ENCODE measurements at places on chromosomes 4 and X.
A peak's percentile ranks its signal among the peaks of the same experiment; 100 is the strongest.

- DNase-seq: no peak
Observed at GRCh38 chrX:70436343-70436742, 8.3 kb upstream of the DLG3 start.

DNA sequence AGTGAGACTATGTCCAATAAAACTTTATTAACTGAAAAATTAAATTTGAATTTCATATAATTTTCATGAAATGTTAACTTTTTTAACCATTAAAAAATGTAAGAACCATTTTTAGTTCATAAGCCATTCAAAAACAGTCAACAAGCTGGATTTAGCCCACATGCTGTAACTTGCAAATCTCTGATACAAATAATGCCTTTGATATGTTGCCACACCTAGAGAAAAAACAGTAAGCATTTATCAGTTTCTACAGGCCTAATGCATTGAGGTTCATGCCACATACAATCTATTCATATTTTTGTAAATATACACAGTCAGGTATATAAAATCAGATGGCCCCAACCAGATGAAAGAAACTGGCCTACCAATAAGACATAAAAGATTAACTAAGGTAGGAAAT, 52.8 kb downstream of the LCORL start:
- no peak for DNase-seq

DNA sequence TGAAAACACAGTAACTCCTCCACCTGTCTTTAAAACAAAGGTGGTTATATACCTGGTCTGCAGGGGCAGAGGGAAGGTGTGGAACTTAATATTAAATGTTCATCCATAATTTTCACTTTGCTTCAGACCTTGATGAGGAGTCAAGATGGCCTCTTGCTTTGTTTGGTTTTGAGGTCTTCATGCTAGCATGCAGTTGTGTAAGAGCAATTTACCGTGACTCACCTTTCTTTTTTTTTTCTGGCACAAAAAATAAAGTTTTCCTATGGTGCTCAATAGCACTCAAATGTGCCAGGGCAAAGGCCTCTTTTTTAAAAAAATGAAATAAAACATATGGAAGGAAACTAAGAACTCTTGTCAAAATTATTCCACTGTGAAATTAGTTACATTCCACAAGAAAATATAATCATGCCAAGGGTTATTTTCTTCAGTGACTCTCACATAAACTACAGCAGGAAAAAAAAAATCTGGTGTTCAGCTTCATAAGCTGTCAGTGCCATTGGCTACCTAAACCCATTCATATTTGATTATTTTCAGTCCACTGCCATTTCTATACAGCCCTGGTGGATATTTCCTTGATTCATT, 128.2 kb downstream of the SLC7A11 start:
- no peak for DNase-seq

DNA sequence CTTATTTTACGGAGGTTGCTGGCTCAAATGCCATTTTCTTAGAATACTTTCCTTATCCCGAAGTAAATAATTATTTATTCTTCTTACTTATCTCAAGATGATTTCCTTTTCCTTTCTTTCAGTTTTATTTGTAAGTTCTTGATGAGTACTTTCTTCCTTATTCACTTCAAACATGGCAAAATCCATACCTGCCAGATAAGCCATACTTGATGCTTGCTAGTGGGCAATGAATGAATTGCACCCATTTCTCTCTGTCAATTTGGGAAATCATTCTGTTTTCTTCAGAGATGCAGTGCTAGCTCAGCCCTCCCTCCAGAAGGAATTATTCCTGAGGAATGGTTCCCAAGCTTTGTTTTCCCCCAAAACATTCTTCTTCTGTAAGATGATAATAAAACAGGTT, 598.3 kb downstream of the SPRY1 start:
- DNase-seq: no peak

DNA sequence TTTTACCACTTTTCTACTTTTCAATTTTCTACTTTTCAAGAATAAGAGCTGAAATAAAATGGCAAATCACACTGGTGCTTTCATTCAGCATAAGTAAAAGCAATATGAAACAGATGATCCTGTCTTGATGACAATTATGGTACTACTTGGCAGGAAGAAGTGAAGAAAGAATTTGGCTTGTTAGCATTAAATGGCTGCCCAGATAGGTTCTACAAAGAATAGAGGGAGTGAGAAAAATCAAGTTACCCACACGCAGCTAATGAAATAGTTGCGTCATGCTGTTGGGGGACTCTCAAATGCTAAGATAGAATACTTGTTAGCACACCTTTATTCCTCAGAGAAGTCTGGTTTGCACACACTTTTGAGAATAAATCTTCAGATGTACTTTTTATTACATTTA, 12.5 kb upstream of the LCORL start:
- DNase-seq: no peak

DNA sequence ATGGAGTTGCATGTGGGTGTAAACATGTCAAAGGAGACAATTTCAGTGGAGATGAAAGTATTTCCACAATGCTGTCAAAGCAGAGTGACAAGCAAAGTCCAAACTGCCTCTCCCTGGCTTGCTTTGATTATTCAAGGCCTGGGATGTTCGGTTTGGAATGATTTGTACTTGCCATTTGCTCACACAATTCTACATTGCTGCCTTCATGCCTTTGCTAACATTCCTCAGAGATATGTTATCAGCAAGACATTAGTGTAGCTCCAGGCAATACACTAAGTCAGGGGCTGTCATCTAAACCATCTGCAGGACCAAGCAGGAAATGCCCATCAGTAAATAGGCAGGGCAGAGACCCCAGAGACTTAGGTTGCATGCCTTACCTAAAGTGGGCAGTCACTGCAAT, 79.6 kb upstream of the C1QTNF7 start:
- DNase-seq: no peak

DNA sequence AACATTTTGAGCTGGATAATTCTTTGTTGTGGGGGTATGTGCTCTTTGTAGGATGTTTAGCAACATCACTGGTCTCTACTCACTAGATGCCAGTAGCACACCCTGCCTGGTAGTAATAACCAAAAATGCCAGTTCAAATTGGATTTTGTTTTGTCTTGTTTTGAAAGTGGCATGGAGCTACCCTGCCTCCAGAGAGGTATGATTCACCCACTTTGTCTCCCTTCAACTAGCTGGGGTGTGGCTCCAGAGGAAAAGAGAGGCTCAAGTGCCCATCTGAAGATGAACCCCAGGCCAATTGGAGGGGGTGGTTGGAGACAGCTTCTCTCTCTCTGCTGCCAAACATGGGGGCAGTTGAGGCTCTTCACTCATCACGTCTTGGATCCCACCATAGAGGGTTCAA, 34.5 kb downstream of the NIPAL1 start:
- DNase-seq: no peak

DNA sequence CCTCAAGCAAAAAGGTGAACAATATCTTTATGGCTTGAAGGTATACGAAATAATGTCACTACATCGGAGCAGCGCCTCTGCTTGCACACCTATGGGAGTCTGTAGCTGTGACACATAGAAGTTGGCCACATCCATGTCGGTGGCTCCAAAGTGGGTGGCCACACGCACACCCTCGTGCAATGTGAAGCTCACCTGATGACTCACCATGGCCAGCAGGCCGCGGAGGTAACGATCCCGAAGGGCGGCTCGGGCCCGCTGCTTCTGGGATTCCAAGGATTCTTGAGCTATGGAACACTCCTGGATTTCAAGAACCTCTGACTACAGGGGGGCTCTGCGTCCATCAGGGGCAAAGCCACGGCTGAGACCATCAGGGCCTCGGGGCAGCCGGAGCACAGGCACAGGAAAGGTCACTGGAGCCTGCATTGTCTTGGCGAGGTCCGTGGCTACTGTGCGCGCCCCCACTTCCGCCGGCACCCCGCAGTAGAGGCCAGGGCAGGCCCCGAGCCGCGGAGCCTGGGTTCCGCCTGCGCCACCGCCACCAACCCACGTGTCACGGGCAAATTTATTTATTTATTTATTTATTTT, 25.2 kb downstream of the NYX start:
- DNase-seq: no peak

DNA sequence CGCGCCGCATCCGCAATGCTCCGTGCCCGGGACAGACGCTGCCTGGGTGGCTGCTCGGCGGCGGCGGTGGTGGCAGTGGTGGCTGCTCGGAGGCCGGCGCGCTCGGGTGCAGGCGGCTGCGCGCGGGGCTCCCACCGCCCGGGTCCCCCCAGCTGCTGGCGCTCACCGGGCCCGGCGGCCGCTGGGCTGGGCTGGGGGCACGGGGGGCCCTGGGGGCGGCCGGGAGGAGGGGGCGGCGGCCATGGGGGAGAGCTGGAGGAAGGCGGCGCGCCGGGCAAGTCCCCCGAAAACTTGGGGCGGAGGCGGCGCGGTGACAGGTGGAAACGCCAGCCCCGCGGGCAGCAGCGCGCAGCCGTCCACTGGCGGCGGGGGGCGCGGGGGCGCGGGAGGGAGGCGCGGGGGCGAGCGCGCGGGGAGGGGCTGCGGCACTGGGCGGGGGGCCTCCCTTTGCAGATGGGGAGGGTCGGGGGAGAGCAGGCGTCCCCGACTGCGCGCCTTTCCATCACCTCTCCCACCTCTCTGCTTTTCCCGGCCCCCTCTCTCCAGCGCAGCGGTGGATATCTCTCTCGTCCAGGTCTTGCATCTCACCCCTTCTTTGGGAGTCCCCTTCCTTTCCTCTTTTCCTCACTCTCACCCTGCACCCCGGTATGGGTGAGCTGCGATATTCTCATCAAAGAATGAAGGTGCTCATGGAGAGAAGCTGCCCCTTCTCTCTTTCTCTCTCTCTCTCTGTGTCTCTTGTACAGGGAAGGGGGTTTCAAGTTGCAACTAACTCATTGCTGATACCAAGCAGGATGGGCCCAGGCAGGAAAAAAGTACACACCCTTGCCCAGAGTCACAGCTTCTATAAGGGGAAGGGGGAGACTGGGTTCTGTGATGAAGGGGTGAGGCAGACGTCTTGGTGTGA, 83.7 kb upstream of the DHRSX start:
- no peak for DNase-seq

DNA sequence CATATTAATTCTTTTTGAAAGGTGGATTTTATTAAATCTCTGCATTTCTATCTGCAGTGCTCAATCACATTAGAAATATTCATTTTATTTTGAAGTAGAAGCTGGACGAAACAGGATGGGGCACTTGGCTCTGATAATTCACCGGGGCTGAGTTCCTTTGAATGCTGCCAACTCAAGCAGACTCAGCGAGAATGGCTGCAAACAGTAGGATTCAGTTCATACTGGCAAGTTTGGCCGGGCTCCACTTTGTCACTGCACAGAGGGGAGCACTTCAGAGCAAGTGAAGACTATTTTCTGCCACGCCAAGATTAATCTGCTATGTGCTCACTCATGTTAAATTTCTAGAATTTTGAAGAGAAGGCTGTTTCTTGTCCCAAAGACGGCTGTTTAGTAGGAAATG, 30.7 kb upstream of the KLHL8 start:
- DNase-seq: no peak

DNA sequence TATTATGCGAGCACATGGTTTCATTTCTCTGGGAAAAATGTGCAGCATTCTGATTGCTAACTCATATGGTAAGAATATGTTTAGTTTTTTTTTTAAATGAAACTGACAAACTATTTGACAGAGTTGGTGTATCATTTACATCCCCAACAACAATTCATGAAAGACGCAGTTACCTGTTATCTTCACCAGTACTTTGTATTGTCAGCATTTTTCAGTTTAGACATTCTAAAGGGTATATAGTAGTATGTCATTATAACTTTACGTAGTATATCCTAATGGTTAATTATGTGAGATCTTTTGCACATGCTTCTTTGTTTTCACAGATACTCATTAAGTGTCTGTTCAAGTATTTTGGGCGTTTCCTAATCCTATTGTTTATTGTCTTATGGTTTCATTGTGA, 891.1 kb upstream of the AGA start:
- no peak for DNase-seq

GRCh38 chr4:187615972-187616371, 379.6 kb upstream of the ZFP42 start:
- no peak for DNase-seq

DNA sequence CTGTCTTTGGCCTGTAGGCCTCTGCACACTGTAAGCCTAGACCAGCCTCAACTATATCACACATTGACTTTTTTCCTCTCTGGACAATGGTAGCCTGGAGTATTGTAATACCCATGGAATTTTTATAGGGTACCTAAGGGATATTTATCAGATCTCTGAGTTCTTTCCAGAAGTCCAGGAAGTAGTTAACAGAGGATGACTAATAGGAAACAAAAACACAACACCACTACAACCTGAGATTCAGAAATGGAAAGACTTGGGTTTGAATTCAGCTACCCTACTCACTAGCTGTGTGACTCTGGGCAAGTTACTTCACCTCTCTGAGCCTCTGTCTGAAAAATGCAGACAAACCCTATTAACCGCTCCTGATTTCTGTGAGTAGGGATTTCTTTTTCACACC, 7.7 kb upstream of the STX18 start:
- no peak for DNase-seq

- no peak for DNase-seq
Observed at GRCh38 chrX:21151051-21151450, 223.2 kb upstream of the CNKSR2 start.

- peak; percentile 10 for DNase-seq
Observed at GRCh38 chrX:107537815-107538214, 88.4 kb downstream of the FRMPD3 start.

- DNase-seq: no peak
Observed at GRCh38 chr4:163109967-163110366, 56.7 kb downstream of the NAF1 start.

GRCh38 chr4:3044870-3045819, 29.2 kb downstream of the HTT-AS start:
- DNase-seq: peak; percentile 64

DNA sequence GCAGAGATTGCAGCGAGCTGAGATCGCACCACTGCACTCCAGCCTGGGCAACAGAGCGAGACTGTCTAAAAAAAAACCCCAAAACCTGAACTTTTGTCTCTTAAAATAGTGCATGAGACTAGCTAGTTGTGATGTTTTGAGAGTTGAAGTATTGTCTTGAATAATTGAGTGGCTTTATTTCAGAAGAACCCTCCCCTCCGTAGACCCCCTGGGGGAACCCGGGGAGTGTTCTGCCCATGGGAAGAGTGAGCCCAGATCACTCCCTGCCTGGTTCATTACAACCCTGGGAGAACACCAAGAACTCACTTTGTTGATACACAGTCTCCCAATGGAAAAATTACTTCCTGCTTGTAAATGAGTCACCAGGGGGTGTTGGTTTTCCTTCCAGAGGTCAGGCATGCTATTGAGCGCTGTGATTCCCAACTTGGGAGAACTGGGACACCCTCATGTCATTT, 65.3 kb upstream of the SHISA3 start:
- no peak for DNase-seq

- no peak for DNase-seq
Observed at GRCh38 chr4:107046261-107046660, 10.1 kb upstream of the DKK2 start.

GRCh38 chr4:164876700-164877324, at the start of gene APELA:
TSS of gene APELA (plus strand) at chr4:164877178. CDS start at chr4:164877332, 154 bp downstream.
- no peak for DNase-seq

GRCh38 chrX:38055170-38055847, 49.0 kb downstream of the SYTL5 start:
- DNase-seq: no peak

DNA sequence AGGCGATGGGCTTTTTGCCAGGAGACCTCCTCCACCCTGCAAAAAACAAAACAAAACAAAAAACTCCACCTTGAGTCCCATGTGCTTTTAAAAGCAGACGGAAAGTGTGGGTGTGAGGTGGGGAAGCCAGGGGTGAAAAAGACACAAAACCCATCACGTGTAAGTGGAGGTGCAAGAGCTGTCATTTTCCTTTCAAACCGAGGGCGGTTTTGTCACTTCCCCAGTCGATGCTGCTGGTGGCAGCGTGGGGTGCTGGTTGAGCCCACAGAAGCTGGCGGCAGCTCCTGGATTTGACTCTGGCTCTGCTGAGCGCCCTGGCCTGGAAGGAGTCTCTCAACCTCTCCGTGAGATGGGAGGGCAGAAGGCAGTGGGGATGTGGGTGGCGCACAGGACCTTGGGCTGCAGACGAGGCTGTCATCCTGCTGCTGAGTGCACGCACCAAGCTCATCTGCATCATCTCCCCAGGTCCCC, 110.0 kb downstream of the PSAPL1 start:
- no peak for DNase-seq
